NCI-H146 (cell line): ENCODE measurements at places on chromosomes 2 and 18.

GRCh38 chr2:191894681-191895147 is 47.8 kb upstream of the CAVIN2 start:
- no peak for DNase-seq

- DNase-seq, result peak; percentile 52
These were observed 308.9 kb upstream of the ATP5MC3 start for GRCh38 chr2:175490360-175490791.

GRCh38 chr2:174636987-174637386 is 39.4 kb upstream of the WIPF1 start:
- no peak for DNase-seq

GRCh38 chr2:43212931-43213330 is 13.5 kb downstream of the ZFP36L2 start:
- DNase-seq, result no peak

DNA sequence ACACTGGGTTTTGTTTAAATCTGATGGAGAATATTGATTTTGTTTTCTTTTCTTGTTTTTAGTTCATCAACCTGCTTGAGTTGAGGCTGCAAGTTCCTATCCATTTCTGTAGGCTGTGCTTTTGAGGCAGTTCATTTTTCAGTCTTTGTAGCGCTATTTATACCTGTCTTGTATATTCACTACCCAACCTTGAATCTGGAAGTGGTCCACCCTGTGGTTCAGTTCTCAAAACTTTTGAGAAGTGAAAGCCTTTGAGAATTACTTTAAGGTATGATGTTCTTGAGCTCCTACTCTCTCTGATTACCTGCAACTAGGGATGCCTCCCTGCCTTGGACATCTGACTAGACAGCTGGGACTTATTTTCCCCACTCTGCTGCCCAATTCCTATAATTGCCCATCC is 53.5 kb upstream of the KCNE4 start:
- DNase-seq, result no peak
